ENCODE measurements at places on chromosomes 16 and 17.
A peak's percentile ranks its signal among the peaks of the same experiment; 100 is the strongest.

- no peak for DNase-seq
These were observed 2.0 kb downstream of the PYY start for GRCh38 chr17:43951750-43952149.

DNA sequence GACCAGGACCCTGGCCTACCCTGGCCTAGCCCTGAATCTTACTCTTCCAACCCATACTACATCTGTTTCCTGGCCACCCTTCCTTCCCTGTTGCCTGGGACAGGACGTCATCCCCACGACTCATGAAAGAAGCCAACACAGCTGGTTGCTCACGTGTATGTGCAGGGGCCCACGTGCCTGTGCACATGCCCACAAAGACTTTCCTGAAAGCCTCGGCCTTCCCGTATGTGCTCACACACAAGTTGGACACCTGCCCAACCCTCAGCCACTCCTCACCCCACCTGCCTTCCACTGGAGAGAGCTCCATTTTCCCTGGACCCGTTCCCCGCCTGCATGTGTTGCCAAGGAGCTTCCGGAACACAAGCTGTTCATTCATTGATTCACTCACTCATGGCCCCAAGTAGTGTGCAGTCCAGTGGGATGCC, 7.0 kb downstream of the PLXDC1 start:
- DNase-seq = no peak

- no peak for DNase-seq
These were observed 113.3 kb downstream of the UTP18 start for GRCh38 chr17:51373489-51374152.

- DNase-seq = no peak
These were observed 6.5 kb downstream of the EME1 start for GRCh38 chr17:50379351-50380132.

- no peak for DNase-seq
These were observed 25.6 kb downstream of the COX10 start for GRCh38 chr17:14094676-14095601.

DNA sequence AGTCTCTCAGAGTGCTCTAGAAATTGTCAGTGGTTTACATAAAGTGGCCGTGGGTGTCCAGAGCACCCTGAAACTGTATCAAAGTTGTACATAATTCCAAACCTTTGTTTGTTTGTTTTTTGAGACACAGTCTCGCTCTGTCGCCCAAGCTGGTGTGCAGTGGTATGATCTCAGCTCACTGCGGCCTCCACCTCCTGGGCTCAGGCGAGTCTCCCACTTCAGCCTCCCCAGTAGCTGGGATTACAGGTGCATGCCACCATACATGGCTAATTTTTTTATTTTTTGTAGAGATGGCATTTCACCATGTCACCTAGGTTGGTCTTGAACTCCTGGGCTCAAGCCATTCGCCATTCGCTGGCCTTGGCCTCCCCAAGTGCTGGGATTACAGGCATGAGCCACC, 24.3 kb upstream of the ADGRG1 start:
- no peak for DNase-seq

DNA sequence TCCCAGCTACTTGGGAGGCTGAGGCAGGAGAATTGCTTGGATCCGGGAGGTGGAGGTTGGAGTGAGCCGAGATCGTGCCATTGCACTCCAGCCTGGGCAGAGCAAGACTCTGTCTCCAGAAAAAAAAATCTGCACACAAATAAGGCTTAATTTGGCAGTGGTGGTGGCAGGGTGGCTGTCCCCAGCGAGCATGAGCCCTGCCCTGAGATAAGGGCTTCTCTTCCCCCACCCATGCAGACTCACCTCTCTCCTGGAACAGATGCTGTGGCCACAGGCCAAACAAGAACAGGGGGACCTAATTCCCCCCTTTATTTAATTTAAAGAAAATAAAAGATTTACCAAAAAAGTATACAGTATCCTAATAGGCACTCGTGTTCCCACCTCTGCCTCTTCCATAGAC, 157.2 kb downstream of the RAB11FIP4 start:
- no peak for DNase-seq

DNA sequence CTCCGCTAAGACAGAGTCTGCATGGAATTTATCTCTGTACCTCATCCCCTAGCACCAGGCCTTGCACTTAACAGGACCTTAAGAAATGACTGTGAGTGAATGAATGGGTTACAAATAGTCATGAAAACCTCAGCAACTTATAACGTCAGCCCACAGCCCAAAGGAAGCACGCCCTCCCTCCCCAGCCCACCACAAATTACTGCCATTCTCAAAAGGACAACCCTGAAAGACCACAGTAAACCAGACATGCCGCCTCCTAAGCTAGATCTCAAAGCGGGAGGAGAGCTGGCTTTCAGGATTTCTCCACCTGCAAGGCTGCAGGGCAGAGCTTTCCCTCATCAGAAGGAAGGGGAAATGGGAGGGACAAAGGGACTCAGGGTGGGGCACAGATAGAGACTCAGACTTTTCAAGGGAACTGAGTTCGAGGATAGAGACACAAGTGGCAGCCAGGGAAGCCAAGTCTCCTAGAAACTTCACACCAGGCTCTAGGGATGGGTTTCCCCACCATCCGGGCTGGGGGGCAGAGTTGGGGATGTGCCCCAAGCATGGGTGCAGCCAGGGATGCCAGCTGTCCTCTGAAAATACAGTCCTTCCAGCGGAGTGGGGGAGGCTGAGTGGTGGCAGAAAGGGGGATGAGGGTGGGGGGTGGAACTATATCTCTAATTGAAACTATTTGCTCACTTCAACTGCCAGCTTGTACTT, 56.7 kb downstream of the PLXDC1 start:
- peak; percentile 18 for DNase-seq

GRCh38 chr17:3979290-3979611, 15.0 kb upstream of the ATP2A3 start:
- DNase-seq = no peak

- no peak for DNase-seq
These were observed 4.0 kb upstream of the C16orf46 start for GRCh38 chr16:81081014-81081413.

GRCh38 chr16:56950881-56951771, 10.6 kb upstream of the CETP start:
- no peak for DNase-seq

DNA sequence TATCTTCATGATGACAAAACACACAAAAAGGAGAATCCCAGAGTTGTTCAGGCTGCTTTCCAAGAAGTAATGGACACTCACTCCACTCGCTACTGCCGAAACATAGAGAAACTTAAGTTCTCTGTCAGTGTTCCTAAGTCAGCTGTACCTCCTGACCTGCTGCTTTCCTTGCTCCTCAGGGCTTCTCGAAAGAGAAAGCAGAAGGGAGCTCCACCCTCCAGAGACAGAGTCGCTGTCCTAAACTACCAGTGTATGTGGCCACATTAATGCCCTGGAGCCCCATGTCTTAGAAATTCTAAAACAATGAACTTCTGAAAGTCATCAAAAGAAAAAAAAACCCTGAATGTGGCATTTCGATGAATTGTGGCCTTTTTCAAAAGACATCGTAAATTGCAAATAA, 390.8 kb upstream of the MON1B start:
- no peak for DNase-seq

DNA sequence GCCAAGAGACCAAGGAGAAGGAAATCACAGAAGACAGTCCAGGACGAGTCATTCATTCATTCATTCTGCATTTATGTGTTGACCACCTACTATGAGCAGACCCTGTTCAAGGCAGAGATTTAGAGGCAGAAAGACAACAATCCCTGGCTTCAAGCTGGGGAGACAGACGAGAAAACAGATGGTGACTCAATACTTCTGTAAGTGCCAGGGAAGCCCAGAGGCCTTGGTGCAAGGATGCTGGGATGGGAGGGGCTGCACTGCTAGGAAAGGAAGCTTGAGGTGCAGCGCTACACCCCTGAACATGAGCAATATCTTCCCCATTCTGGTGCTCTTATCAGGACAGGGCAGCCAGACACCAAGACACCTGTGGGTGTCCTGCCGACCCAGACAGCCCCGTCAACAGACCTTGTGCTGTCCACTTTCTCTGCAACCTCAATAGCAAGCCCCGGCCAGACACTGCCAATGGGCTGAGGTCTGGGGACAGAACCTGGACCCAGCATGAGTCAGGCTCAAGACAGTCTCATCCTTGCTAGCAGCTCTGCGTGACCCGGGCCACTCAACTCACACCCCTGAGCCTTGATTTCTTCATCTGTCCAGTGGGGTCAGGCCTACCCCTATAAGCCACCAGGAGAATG, 163.5 kb downstream of the COPRS start:
- DNase-seq = no peak

DNA sequence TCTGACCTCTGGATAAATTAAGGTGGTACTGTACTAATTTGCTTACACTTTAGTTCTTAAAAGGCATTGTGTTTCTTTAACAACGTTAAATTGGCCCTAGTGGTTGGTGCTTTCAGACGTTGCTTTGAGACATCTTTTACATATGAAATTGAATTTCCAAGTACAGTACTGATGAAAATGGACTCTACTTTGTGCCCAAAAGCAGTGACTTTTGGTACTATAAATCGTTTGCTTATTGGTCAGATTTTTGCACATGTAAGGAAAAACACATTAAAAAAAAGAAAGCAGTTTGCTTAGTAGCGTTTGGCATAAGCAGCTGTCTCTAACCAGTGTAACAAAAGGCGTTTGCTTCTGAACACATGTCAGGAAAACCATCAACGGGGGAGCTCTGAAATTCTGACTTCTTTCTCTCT, 139.6 kb downstream of the CDK5R1 start:
- no peak for DNase-seq

DNA sequence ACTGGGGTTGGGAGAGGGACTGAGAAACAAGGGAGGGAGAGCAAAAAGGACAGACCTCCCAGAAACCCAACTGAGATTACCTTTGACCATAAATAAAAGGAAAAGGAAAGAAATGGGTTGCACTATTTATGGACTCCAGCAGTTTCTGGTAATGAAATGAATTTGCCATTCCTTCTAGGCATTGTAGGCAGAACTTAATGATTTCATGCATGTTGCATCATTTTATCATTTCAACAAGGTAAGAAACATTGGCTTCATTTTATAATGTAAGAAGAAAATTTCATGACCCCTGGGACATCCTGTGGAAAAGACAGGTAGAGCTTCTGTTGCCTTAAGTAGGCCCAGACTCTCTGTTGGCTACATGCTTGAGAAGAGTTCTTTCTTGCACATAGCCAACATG, 8.2 kb upstream of the CDYL2 start:
- DNase-seq = no peak

DNA sequence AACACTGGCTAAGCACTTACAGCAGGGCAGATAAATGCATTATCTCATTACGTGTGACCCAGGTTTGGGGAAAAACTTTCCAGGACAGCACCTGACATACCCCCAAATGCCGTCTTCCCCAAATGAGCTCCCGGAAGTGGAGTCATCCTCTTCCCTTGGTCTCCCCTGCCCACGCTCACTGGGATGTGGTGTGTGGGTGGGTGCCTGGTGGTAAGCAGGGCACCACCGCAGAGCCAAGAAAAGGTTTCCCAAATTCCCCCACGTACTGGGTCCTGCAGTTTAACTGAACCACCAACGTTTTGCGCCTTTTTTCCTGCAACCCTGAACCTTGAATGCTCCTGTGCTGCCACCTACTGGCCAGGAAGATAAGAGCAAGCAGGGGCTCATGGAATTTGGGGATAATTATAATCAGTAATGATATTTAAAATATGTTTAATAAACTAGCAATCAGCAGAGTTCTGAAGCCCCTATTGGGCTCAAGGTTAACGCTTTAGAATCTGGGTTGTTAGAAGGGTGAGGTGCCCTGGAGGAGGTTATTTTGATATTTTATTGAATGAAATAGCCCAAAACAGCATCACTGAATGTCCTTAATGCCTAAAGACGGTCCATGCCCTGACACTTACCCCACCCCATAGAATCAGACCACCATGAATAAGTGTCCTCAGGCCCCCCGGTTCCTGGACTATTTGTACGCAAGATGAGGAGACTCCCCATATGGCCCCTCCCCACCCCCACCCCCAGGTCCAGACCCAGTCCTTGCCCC, 8.0 kb downstream of the SPPL2C start:
- peak; percentile 25 for DNase-seq

DNA sequence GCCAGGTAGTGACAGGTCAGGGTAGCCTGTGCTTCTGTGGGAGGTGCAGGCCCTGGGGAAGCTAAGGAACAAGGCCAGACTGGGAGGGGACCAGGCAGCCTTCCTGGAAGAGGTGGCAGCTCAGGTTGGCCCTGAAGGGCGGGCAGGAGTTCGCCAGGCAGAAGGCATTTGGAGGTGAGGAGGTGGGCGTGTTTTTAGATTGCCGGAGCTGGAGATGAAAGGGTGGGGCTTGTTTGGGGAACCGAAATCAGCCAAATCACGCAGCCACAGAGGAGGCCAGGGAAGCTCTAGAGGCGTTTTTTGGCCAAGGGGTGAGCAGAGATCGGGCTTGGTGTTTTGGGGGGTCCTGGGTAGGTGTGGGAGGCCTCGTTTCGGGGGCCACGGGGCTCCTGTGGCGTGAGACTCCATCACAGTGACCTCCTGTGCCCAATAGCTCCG, 7.6 kb downstream of the ADCY7 start:
- DNase-seq = no peak

GRCh38 chr17:45292696-45293412, 24.0 kb downstream of the MAP3K14 start:
- DNase-seq = no peak

- no peak for DNase-seq
These were observed at the start of gene CD79B for GRCh38 chr17:63931981-63932561. Gene CD79B, minus strand, starts transcription at chr17:63932331. Its CDS starts 70 bp downstream, at chr17:63932261.

DNA sequence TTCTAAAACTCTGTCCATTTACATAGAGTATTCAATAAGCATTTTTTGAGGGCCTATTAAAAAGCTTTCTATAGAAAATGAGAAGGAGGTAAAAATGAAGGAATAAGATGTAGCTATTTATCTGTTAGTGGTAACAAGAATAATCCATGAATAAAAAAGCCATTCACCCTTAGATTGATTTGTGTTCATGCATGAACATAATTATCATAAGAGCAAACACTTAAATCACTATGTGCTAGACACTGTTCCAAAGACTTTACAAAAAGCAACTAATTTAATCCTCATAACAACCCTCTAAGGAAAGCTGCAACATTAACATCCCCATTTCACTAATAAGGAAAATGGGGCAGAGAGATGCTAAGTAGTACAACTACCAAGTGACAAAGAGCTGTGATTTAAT, 6.6 kb downstream of the CCDC47 start:
- no peak for DNase-seq
